ENCODE measurements at places on chromosomes 7 and 10.

GRCh38 chr7:44348851-44349781 lies 23.7 kb upstream of the CAMK2B start:
- no peak for DNase-seq

DNA sequence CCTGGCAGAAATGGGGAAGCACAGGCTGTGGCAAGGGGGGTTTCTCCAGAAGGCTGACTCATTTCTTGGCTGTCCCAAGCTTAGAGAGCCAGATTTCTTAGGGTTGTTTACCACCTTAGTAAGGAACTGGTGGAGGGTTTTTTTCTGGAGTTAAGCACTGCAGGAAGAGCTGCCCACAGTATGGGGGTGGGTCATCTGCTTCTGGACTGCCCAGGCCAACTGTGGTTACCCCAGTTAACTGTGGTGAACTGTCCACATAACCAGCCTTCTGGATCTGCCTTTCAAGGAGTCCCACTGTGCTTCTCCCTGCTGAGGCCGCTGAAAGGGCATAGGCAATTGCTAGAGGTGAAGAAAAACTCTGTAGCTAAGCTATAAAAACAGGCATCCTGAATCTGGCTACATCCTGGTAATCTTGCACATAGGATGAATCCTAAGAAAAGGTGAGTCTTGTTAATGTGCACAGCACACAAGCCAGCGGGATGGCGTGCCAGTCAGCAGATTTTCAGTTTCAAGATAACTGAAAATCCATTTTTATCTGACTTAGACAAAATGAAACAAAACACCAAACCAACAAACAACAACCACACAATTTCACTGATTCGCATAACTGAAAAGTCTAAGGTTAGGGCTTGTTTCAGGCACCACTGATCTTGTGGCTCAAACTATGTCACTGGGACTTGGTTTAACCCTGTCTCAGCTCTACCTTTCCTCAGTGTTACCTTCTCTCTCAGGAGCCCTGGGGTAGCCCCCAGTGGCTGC lies 21.6 kb upstream of the TSPAN33 start:
- DNase-seq, result no peak

- DNase-seq, result no peak
These were observed 240.1 kb upstream of the ADARB2 start for GRCh38 chr10:1977461-1977860.

DNA sequence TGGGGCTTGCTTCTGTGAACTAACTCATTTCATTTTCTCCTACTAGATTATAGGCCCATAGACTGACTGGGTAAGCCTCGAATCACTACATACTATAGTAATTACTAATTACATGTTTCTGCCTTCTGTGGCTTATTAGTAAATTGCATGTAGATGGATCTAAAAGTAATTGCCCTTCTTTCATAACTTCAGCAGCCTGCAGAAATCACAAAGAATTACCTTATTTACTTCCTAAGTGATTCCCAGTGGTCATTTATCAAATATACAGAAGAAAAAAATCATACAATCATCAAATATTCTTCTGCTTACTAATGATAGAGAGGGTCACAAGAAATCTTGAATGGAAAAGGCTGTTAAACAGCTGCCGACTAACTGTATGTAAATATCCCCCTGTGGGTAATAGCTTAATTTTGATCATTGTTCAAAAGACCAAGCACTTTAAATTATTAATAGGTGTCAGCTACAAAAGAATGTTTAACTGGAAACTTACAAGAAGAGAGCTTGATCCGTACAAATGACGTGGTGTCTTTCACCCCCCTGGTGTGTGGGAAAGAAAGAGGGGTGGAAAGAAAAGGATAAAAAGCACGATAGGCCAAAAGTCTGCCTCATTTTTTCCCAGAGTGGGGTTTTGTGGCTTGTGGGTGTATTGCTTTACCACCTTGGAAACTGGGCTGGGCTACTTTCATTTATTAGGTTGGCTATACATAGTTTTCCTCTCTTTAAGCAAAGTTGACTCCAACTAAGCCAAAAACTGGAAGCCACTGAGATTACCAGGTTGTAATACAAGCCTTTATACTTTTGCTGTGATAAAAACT lies 361.8 kb upstream of the ZMIZ1 start:
- DNase-seq, result no peak

GRCh38 chr7:80858141-80858903 lies 60.5 kb downstream of the SEMA3C start:
- DNase-seq, result no peak

DNA sequence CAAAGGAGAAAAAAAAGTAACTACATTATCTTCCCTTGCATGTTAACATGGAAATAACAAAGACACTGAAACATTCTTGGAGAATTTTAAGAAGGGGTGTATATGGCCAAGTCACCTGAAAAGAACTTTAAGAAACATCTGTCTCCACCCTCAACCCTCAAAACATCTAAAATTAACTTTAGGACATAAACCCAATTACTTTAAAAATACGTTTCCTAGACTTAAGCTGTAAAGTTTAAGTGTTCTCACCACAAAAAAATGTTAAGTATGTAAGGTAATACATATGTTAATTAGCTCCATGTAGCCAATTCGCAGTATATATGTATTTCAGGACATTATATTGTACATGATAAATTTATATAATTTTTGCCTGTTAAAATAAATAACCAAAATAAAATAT lies 71.1 kb upstream of the GLCCI1 start:
- DNase-seq, result no peak

DNA sequence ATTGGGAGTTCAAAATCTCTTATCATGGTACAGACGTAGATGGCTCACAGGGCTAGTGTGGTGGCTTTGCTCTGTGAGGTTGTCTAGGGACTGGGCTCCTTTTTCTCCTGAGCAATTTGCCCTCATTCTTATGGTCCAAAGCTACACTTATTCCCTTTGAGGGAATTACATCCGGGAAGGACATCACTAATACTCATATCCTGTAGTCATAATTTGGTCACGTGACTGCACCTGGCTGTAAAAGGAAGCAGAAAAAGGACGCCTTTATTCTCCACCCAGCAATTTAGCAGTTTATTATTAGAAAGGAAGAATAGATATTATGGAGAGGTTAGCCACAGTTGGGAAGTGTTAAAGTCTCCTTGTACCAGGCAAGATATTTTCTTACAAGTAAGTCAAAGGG lies 28.1 kb downstream of the ARID5B start:
- no peak for DNase-seq

GRCh38 chr10:15472008-15472407 lies 100.9 kb upstream of the FAM171A1 start:
- DNase-seq, result no peak

DNA sequence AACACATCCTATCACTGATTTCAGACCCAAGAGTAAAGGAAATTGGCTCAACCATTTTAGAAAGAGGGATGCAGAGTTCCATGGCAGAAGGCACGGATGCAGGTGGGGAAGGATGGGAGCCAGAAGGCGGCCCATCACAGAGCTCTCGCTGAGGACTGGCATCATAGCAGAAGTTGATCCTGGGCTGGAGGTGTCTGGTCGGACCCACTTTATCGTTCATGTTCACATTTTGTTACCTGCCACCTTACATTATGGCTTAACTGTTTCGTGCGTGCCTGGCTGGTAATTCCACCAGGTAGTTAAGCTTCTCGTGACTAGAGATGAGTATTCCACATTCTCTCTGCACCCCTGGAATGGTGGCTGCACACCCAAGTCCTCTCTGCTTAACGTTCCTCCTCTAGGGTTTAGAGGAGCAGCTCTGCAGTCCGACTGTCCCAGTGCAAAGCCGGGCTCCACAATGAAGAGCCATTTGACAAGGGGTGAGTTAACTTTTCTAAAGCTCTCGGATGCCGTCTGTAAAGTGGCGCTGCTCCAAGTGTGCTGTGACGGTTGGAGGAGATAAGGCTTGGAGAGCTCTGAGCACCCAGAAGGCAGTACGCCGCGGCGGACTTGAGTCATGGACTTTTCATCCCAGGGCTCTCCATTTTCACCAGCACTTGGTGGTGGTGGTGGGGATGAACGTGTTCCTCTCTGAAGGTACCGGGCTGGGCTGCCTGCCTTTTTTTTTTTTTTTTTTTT lies 157.1 kb upstream of the SHH start:
- no peak for DNase-seq

DNA sequence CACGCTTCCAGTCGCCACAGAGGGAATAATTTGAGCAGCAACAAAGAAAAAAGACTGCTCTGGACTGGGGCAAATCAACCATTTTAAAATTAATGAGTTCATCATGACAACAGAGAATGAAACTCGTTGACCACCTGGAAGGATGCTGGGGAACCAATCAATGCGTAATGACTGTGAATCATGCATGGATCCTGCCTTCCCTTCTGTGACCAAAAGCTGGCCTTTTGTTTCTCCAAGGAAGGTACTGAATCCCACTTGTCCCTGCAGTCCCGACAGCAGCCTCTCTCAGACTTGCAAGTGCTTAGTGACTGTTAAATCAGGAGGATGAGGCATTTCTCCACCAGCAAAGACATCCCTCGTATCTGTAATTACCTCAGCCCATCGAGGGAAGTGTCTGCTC lies 68.0 kb upstream of the TNS3 start:
- no peak for DNase-seq

Data from GM12892 (cell line).